Astrocyte (in vitro differentiated cells and primary cell): ENCODE measurements at places on chromosomes 6 and 20. TPM values are rescaled to one million over a fixed set of nuclear protein-coding genes. Genes with fewer than 3 reads are reported as not detected.

The SRMS gene
- 0.14 TPM in 1 of 2 replicates, not detected in the other for total RNA-seq

DNA sequence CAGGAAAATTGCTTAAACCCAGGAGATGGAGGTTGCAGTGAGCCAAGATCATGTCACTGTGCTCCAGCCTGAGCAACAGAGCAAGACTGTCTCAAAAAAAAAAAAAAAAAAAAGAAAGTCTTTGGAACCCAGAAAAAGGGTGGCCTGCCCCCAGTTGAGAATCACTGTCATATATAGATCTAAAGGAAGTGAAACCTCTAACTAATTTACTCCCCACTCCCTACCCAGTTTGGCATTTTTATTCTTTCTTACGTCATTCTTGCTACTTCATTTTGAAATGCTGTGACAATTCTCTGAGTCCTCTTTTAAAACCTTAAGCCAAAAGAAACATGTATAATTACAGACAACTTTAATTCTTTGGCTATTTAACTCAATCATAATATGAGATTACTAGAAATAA lies 254.8 kb downstream of the CDC5L start:
- H3K4me3 ChIP-seq = no peak overlapping the region
- peak overlapping the region; percentile 58 for H3K27ac ChIP-seq
- H3K4me1 ChIP-seq = peaks cover 33% of the 10 kb centered on the region
- no peaks in the 10 kb centered on the region for H3K36me3 ChIP-seq

- H3K27ac ChIP-seq = no peak overlapping the region
- H3K27me3 ChIP-seq = no peaks in the 10 kb centered on the region
- no peaks in the 10 kb centered on the region for H3K4me1 ChIP-seq
- no peaks in the 10 kb centered on the region for H3K36me3 ChIP-seq
Measured at GRCh38 chr6:15842727-15843117, 179.9 kb upstream of the DTNBP1 start.

DNA sequence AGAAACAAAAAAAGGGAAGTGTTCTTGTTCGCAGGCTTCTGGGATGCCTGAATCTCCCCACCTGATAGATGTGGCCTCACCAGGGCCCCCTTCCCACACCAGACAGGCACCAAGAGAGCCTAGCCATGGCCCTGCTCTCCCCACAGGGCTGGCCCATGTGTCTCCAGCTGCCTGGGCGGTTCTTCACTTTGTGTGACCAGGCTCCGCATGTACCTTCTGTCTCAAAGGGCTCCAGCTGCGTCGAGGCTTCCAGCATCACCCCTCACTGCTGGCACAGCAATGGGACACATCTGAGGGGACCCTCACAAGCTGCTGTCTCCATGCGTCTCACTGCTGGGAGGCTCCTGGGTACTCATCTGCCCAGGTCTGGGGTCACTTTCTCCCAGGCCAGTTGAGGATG lies 362.9 kb downstream of the ZFAND3 start:
- DNase-seq = no peak
- no peak overlapping the region for H3K27ac ChIP-seq
- H3K36me3 ChIP-seq = no peaks in the 10 kb centered on the region
- H3K4me3 ChIP-seq = no peak overlapping the region

DNA sequence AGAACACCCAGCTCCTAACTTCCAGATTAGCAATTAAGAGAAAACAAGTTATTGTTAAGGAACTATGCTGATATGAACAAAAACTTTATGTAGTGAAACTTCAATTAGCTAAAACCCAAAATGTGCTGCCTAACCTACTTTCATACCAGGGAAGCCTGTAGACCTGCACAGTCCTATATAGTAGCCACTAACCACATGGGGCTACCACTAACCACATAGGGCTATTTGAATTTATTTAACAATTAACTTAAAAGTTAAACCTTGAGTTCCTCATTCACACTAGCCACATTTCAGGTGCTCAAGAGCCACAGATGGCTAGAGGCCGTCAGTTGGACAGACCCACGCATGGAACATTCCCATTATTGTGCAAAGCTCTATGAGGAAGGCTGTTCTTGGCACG lies 72.4 kb upstream of the LAMP5 start:
- no peak overlapping the region for H3K4me3 ChIP-seq
- no peak for DNase-seq
- no peaks in the 10 kb centered on the region for H3K36me3 ChIP-seq
- H3K4me1 ChIP-seq = no peaks in the 10 kb centered on the region
- no peak overlapping the region for H3K27ac ChIP-seq

- H3K4me3 ChIP-seq = no peak overlapping the region
- H3K36me3 ChIP-seq = no peaks in the 10 kb centered on the region
- H3K27me3 ChIP-seq = no peaks in the 10 kb centered on the region
- H3K27ac ChIP-seq = peak overlapping the region; percentile 81
Measured at GRCh38 chr6:163529605-163530004, 115.1 kb downstream of the QKI start.

DNA sequence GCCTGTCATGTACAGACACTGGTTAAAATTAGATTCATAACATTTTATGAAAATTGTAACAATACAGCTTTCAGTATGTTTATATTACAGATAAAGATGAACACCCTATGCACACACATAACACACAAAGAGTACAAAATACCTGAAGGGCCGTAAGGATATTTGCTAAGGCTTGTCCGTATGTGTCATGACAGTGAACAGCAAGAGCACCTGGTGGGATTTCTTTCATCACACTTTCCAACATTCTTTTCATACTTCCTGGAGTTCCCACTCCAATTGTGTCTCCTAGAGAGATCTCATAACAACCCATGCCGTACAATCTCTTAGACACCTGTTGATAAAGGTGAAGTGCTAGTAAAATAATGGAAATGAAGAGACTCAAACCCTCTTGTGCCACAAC lies 83.7 kb downstream of the HMGCLL1 start:
- no peaks in the 10 kb centered on the region for H3K27me3 ChIP-seq
- H3K27ac ChIP-seq = no peak overlapping the region
- no peak overlapping the region for H3K4me3 ChIP-seq
- DNase-seq = no peak
- H3K4me1 ChIP-seq = no peaks in the 10 kb centered on the region

DNA sequence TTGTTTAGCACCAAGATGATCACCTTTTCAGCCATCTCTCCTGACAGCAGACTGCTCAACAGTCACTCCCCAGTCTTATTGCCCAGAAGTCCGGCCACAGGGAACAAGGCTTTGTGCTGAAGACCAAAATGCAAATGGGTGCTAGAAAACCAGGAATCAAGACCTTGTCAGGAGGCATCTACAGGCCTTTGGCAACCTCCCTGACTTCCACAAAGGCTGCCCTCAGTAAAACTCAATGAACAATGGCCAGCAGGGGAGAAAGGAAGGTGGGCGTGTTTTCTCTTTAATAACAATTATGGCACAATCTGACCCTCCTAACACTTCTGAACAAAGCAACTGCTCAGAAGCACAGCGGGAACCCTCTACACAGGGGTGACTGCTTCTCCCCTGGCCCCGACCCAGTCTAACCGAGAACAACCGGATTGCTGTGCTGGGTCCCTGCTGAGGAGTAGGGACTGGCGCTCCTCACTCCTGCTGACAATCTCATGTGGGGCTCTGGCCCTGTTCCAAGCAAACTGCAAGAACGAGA lies 41.6 kb downstream of the PLCG1 start:
- H3K36me3 ChIP-seq = peaks cover 18% of the 10 kb centered on the region
- H3K4me3 ChIP-seq = no peak overlapping the region
- DNase-seq = no peak
- H3K4me1 ChIP-seq = peaks cover 31% of the 10 kb centered on the region
- no peaks in the 10 kb centered on the region for H3K27me3 ChIP-seq
- peak overlapping the region; percentile 72 for H3K27ac ChIP-seq
